Right atrium auricular region (tissue), 2 donors: ENCODE measurements at places on chromosomes 2 and 18.

GRCh38 chr2:234472155-234472554 lies 24.7 kb downstream of the ARL4C start:
- DNase-seq = no peak

GRCh38 chr18:62875323-62875722 lies 160.0 kb downstream of the PHLPP1 start:
- no peak for DNase-seq

- DNase-seq = no peak
Observed at GRCh38 chr2:71929482-71929772, 218.2 kb downstream of the CYP26B1 start.

- no peak for DNase-seq
Observed at GRCh38 chr2:194750926-194751325, 906.1 kb upstream of the SLC39A10 start.

DNA sequence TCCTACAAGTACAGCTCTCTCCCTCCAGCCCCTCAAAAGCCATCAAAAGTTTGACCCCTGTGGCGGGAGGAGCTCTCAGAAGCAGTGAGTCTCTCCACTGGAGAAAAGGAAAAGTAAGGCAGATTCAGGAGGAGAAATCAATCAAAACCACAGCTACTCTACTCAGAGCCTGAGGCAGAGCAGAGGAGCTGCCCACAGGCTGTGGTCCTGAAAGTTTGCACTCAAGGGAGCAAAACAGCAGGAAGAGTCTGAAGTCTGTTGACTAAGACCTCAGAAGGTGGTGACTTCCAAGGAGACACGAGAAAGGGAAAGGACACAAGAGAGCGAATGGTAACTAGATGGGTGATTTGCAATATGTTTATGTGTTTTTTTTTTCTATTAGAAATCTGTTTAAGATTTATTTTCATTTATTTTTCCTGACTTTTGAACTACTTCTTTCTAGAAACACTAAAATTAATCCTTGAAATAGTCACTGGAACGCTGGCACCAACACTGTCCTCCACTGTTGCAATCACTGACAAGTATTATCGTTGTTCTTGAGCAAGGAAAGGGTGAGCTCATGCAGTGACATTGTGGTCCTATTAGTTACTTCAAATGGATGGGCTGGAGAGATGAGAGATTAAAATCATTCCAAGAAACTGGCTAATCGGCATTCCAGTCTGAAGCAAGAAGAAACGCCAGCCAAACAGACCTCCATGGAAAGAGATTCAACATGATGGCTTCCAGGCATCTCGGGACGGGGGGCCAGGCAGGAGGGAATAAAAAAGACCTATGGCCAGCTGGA lies 35.8 kb downstream of the PID1 start:
- DNase-seq = peak; percentile 62

- no peak for DNase-seq
Observed at GRCh38 chr18:10239991-10240634, 214.3 kb upstream of the APCDD1 start.
